SJSA1 (cell line): ENCODE measurements at places on chromosomes 7 and 10.

DNA sequence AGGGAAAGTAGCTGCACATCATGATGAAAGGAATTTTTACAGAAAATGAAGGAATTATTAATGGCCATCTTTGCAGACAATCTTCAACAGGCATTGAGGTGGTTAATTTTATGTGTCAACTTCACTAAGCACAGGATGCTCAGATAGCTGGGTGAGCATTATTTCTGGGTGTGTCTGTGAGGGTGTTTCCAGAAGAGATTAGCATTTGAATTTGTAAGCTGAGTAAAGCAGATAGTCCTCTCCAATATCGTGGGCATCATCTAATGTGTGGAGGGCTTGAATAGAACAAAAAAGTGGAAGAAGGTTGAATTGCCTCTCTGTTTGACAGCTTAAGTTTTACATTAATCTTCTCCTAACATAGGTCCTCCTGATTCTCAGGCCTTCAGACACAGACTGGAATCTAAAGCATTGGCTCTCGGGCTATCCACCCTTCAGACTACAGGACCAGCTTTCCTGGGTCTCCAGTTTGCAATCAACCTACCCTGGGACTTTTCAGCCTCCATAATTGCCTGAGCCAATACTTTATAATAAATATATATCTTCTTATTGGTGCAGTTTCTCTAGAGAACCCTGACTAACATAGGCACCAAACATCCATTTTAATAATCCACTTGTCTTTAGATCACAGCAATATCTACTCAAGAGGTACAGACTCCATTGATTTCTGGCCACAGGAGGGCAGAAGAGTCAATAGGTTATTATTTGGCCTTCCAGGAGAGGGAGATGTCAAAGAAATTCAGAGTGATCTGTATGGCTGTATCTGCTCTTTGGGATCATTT, 10.5 kb upstream of the CRPPA start:
- DNase-seq: peak; percentile 56

GRCh38 chr10:30686708-30687107, 57.2 kb upstream of the LYZL2 start:
- DNase-seq: no peak

- no peak for DNase-seq
Observed at GRCh38 chr7:124959676-124960075, 30.1 kb upstream of the POT1 start.

- no peak for DNase-seq
Observed at GRCh38 chr10:73044378-73045285, 52.0 kb downstream of the P4HA1 start.

DNA sequence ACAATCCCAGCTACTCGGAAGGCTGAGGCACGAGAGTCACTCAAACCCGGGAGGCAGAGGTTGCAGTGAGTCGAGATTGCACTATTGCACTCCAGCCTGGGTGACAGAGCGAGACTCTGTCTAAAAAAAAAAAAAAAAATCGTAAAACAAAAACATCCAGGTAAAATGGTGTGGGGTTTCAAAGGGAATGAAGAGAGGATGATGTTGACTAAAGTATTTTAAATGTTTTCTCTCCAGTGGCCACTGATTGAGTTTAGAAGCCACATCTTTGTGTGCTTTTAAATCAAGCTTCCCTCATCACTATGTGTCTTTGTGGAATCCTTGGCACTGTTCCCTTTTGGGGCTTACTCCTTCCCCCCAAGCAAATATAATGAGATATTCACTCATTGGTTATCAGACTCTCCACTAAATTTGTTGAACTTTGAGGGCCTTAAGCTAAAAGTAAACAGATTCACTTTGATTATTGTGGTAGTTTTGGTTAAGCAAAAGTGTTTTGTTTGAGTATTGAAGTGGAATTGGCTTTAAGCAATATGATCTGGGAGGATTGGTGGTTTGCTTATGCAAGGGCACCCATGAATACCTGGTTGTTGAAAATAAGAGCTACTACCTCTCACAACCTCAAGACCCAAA, 162.9 kb downstream of the CDK14 start:
- no peak for DNase-seq

DNA sequence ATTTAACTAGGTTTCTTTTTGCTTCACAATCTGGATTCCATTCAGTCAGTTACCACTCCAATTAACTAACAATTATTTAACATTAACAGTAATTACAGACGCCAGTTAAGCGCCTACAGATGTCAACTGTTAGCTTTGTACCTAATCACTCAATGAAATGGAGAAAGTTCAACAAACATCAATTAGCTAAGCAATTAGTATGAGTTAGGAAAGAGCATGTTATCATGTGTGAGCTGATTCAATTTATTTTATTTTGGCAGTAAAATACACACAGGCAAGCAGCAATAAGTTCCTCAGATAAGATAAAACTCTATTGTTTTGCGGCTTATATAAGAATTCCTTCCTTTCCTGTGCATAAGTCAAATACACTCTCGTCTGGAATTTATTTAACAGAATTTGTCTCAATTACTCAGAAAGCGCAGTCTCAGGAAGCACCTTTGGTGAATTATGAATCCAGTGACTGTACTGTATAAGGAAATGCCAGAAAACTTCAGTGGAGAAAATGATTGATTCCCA, 427.1 kb upstream of the GALNT17 start:
- DNase-seq: no peak

GRCh38 chr7:28986765-28987110, 28.6 kb upstream of the TRIL start:
- DNase-seq: no peak

DNA sequence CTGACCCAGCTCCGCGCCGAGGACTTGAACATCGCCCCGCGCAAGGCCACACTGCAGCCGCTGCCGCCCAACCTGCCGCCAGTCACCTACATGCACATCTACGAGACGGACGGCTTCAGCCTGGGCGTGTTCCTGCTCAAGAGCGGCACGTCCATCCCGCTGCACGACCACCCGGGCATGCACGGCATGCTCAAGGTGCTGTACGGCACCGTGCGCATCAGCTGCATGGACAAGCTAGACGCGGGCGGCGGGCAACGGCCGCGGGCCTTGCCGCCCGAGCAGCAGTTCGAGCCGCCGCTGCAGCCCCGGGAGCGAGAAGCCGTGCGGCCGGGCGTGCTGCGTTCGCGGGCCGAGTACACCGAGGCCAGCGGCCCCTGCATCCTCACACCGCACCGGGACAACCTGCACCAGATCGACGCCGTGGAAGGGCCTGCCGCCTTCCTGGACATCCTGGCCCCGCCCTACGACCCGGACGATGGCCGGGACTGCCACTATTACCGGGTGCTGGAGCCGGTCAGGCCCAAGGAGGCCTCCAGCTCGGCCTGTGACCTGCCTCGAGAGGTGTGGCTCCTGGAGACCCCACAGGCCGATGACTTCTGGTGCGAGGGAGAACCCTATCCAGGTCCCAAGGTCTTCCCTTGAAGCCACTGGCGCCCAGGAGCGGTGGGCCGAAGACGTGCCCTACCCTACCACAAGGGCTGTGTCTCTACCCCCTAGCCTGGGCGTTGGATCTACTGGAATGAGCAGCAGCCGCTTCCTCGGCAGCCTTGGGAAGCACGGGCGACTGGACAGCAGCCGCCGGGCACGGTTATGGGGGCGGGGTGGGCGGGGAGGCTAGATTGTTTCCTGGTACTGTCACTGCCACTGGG, 945 bp downstream of the ADO start:
- peak; percentile 54 for DNase-seq

- DNase-seq: no peak
Observed at GRCh38 chr10:5896208-5897052, 6.4 kb downstream of the FBH1 start.

DNA sequence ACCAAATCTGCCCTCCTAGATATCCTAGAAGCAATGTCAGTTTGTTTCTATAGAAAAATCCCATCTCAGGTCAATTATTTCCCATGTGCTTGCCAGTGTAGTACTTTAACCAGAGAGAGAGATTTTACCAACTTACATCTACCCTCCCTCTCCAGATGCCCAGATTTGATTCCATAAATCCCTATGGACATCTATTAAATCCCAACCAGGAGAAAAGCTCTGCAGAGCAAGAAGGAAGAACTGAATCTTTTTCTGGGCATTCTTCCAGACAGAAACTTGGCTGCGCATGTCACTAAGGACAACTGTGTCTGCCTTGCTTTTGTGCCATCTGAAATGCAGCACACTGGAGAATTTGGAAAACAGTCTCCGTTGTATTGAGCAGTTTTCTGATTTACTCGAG, 597.6 kb downstream of the SORCS1 start:
- no peak for DNase-seq

DNA sequence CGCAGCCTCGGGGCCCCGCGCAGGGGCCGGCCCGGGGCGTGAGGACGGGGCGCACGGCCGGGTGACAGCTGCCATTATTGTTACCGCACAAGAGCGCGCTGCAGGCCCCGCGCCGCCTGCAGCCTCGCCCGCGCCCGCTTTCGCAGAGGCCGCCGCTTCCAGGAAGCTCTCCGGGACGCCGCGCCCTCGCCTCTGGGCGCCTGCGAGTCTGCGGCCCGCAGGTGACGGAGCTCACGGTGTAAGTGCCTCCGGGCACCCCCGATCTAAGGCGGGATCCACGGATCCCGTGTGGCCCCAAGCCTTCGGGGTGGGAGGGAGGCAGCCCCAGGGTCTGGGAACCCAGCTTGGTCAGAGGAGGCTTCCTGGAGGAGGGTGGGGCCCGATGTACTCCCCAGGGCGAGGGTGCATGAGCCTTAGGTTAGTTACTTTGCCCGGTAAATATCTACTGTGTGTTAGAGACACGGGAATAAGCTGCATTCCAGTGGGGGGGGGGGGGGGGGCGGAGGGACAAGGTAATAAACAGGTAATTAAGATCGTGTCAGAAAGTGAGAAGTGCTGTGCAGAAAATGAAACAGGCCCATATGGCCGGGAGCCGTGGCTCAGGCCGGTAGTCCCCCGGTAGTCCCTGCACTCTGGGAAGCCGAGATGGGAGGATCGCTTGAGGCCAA, 638 bp downstream of the IQCE start:
- DNase-seq: no peak

- DNase-seq: no peak
Observed at GRCh38 chr10:51369903-51370302, 295.6 kb downstream of the PRKG1 start.

GRCh38 chr7:151400626-151401315, 9.1 kb downstream of the WDR86 start:
- no peak for DNase-seq

DNA sequence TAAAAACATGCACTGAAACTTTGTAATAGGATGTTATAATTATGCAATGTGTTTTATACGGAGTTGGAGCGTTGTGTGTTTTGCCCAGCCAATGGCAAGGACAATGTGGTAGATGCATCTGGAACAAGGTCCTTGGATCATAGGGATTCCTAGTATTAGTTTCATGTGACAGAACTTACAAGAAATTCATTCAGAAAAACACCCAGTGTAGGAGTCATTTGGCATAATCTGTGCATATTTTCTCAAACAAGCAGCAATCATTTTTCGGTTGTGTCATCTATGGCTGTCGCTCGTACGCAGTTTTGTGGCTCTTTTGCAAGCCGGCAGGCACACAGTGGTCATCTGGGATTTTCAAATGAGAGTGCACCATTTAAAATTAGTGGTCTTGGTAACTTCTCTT, 19.8 kb downstream of the CREB5 start:
- DNase-seq: no peak

- DNase-seq: no peak
Observed at GRCh38 chr10:4129866-4130477, 345.0 kb upstream of the KLF6 start.

- peak; percentile 58 for DNase-seq
Observed at GRCh38 chr10:52314822-52315552, 906 bp downstream of the DKK1 start.

DNA sequence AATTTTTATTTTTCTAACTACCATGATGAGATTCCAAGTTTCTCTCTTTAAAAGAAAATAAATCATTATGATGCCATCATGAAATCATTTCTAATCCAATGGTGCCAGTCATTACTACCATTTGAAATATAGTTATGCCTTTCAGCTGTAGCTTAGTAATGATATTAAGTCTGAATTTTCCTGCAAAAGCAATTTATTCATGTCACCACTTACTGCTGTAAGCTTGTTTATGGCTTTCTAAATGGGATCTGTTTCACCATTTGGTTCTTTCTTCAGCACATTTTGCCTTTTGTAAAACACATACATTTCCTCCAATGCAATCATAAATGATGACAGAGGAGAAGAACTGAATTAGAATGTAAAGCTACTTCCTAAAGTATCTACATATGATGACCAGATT, 130.5 kb downstream of the SEM1 start:
- DNase-seq: no peak

DNA sequence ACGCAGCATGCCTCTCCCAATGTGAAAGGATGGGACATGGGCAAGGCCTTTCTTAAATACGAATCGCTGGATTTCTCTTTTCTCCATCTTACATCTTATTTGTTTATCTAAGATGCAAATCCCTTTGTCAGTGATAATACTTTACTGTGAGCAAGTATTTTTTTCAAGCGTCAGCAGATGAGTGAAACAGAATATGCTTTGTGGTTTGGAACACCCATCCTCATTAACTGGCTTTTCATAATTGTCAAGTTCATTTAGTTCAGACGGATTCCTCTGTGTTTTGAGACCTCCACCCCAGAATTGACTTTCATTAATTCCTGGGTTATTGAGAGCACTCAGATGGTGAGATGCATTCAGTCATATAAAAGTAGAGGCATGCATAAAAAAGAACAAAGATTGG, 149.8 kb downstream of the NSUN6 start:
- no peak for DNase-seq

- DNase-seq: no peak
Observed at GRCh38 chr7:24963218-24963617, 16.8 kb downstream of the OSBPL3 start.

DNA sequence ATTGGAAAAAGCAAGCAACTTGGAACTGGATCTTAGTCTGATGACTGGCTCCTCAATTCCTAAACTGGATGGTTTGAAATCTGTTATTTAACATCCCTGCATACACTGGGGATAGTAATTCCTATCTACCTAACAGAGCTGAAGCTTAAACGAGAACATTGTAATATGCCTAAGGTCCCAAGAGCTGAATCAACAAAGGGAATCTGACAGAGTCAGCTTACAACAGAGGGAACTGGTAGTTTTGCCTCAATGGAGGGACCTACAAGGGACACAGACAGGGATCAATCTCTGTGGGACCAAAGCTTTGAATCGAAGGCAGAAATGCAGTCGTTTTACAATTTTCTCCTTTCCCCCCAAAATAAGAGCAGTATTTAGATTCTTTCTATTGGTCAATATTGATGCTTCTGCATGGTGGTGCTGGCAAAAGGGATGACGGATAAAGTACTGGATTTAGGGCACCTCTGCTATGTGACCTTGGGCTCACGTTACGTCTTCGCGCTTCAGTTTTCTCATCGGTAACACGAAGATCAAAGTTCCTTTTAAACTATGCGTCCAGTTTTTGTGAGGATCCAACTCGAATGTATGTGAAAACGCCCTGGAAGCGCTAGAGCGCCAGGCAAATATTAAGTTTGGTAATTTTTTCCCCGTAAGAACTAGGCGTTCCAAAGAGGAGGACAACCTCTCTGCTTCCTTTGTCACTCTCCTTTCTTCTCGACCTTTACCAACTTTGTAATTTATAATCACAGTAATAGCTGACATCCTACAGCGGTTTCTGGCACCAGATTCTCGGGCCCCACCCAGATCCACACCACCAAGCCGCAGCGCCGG, 1.1 kb downstream of the ACTR1A start:
- no peak for DNase-seq

- DNase-seq: no peak
Observed at GRCh38 chr7:135277161-135277560, 43.5 kb downstream of the STRA8 start.
